Hematopoietic multipotent progenitor cell treated with erythropoietin and hydrocortisone succinate and interleukin-3 and kit ligand, for 6 days (in vitro differentiated cells): ENCODE measurements at places on chromosomes 13 and 19.

- no peak for DNase-seq
These were observed 11.2 kb upstream of the ZNF578 start for GRCh38 chr19:52442179-52442578.

DNA sequence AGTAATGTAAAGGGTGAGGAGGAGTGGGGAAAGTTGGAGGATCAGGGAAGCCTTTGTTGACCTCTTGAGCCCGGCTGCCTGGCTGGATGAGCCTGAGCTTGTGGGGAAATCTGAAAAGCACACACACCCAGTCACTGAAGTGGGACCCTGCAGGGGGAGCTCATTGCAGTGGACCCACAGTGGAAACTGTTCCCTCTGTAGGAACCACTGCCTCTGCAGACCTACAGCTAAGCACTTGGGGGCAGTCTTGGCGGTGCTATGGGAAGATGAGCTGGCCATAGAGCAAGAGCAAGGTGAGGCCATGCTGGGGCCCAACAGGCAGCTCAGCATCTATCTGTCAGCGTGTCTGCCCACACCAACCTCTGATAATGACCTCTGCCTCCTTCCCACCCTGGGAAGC is 294.8 kb downstream of the TSHZ3 start:
- DNase-seq: peak; percentile 32

DNA sequence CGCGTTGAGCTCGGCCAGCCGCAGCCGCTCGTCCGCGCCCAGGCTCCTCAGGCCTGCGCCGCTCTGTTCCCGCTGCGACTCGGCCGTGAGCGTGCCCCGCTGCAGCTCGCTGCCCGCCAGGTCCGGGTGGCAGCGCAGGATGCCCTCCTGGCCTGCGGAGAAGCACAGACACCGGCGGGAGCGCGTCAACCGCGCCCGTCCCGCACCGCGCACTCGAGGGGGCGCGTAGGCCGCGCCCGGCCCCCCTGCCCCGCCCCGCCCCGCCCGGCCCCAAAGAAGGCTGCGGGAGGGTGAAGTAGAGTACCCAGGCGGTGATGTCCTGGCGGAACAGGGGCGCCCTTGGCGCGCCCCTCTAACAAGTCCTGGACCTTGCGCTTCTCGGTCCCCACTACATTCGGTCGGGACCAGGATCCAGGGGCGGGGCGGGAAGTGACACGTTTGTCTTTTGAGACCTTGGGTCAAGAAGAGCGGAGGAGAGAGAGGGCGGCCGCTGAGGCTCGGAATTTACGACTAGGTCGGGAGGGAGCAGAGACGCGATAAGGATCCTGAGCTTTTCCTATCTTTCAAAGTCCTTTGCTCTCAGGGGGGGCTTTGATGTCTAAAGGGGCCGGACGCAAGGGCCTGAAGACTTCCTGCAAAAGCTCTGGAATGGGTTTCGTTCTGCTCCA is 9.3 kb upstream of the CDX2 start:
- no peak for DNase-seq

DNA sequence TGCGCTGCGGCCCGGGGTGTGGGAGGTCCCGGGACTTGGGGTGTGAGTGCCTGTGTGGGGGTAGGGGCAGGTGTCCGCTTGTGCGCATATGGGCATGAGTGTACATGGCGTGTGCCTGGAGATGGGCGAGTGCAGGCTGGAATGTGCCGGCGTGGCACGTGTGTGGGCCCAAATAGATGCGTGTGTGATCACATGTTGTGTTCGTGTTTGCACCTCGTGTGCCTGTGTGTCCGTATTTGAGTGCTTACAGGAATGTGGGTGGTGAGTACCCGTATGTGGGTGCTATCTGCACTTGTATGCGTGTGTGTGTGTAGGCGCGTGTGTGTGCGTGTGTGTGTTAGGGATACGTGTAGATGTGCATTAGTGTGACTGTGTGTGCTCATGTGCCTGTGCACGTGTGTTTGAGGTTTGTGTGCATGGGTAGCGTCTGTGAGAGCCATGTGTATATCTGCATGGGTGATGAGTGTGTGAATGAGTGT is 3.4 kb downstream of the ZNF536 start:
- no peak for DNase-seq

DNA sequence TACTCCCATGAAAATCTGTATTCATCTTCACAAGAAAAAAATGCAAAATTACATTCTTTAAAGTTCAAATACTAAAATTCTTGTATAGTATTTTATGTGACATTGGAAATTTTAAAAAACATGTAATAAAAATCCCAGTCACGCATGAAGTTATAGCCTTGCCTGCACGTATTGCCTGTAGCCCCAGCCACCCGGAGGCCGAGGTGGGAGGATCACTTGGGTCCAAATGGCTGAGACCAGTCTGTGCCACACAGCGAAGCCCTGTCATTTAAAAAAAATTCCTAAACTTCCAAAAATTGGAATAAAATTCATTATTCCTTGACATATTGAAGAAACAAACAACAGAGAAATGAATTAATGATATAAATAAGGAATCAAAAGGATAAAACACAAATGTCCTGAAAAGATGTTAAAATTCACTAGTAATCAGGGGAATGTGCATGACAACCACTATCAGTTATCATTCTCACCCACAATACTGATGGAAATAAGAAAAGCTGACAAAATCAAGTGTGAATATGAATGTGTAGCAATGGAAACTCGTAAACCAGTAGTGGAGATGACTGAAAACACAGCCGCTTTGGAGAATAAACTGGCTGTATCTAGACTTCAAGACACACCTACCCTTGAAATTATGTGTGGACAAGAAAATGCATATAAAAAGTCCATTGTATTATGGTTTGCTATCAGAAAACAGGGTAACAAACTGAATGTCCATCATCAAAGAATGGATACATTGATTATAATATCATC is 7.5 kb downstream of the CARD8 start:
- DNase-seq: no peak

DNA sequence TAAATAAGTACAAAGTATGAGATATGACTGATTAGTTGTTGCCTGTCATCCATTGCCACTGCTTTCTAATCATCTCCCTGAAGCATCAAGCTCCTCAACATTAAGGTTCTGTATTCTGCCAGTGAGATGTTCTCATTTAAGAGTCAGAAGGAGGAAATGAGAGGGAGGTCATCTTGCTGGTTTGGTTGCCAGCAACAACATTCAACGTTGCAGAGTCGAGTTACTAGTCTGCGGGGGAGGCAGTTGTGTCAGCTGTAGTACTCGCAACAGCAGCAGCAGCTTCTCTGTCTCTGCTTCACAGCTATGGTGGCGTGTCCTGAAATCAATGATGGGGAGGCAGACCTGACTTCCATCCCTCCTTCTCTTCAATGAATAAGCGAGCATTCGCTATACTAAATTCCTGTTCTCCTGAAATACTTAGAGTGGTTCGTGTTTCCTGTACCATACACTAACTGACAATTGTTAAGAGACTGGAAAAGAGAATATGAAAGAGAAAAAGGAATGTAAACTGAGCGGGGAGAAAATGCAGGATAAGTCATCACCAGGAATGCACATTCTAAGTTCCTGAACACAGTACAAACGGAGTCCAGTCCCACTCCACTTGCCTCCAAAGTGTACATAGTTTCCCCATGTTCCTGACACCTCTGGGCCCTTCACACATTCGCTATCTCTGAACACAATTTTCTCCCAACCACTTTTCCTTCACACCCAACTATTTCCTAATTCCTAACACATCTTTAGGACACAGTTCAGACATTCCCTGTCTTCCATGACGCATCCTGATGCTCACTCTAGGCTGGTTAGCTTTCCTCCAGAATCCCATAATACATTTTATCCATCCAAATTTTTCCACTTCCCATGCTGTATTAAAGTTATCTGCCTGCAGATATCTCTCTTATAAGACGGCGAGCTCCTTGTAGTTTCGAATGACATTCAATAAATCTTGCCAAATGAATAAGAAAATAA is 263.0 kb downstream of the KLF12 start:
- no peak for DNase-seq

GRCh38 chr13:22061806-22062391 is 391.0 kb downstream of the FGF9 start:
- no peak for DNase-seq

- DNase-seq: no peak
These were observed 9.6 kb upstream of the NMRK2 start for GRCh38 chr19:3923096-3923758.
